Ascending aorta (tissue), 2 donors: ENCODE measurements at places on chromosomes 7 and 10. TPM values are rescaled to one million over a fixed set of nuclear protein-coding genes. Genes with fewer than 3 reads are reported as not detected.

PROSER2 gene
- 4.8 TPM for total RNA-seq

AKR1C1 gene
- 18.4 TPM for total RNA-seq

PHYHIPL gene
- not detected for total RNA-seq

PIP gene
- not detected for total RNA-seq

SPDYE11 gene
- not detected for total RNA-seq

KLF14 gene
- not detected for total RNA-seq

TSPAN14 gene
- total RNA-seq = 161 TPM

POU6F2 gene
- total RNA-seq = not detected

TRA2A gene
- total RNA-seq = 14.4 TPM

DNA sequence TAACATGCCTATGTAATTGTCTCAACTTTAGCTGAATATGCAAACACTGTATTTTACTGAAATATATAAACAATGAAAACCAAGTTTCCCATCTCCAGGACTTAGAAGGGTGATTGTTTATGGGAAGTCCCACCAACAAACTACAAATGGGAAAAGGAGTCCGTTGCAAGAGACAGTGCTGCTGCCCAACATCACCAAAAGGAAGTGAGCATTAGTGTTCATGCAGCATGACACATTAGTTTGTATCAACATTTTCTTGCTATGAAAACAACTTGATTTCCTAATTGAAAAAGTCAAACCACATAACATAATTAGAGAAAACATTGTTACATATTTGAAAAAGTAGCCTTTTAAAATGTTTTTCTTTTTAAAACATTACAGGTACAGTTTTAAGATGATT, 138.5 kb downstream of the ZNF438 start:
- no peak for DNase-seq

DNA sequence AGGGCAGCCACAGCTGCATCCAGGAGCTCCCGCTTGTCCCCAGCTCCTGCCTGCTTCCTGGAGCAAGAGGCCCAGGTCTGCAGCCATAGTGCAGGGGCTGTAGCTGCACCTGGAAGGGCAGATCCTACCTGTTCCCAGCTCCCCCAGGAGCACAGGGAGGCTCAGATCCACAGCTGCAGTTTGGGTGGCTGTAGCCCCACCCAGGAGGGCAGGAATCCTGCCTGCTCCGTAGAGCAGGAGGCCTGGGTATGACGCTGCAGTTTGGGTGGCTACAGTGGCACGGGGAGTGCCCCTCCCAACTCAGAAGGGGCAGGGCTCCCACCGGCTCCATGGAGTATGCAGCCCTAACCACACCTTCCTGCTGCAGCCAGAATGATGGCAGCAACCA, 26.7 kb upstream of the CDCA7L start:
- no peak for DNase-seq

- DNase-seq = no peak
These were observed 33.5 kb downstream of the TSPAN15 start for GRCh38 chr10:69484736-69485135.

DNA sequence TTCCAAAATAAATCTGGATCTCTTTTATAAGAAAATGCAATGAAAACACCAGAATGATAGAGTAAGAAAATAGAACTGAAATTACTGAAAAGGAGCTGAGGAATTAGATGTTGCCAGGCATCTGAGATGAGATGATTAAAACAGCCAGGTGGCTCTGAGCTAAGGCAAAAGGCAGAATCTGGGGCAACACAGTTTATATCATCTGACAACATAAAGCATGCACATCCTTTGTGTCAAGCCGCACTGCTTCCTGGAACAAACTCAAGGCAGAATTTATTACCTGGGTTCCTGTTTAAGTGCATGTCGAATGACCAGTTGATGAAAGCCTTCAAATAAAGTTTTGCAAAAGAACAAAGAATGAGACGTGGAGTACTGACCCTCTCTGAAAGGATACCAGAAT, 247.0 kb downstream of the SNX10 start:
- no peak for DNase-seq

DNA sequence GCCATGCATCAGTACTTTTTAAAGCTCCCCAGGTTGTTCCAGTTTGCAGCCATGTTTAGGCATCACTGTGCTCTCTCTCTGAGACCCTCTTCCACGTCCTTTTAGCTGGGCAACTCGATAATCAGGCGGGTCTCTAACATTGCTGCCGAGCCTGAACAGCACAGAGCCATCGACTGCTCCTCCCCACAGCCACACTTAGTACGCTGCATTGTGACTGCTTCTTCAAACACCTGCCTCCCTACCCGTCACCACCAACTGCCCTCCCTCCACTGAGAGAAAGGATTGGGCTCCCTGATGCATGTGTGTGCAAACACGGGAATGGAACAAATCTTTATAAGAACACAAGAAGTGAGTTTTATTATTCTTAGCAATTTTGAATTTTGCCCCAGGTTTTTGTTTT, 11.4 kb upstream of the TACR2 start:
- DNase-seq = no peak

DNA sequence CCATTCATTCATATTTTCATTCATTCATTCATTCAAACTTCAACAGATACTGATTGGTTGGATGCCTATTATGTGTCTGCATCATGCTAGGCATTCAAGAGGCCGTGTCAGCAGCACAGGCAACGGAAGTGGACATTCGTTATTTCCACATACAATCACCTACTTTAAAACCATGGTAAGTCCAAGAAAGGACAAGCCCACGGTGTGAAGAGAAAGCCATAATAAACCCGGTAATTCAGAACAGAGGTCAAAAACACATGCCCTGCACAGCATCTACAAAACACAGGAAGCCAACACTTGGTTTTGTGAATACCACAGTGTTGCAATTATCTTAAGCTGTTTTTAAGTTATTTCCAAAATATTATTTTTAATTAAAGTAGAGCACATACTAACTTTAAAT, 126.7 kb downstream of the GLI3 start:
- DNase-seq = no peak

DNA sequence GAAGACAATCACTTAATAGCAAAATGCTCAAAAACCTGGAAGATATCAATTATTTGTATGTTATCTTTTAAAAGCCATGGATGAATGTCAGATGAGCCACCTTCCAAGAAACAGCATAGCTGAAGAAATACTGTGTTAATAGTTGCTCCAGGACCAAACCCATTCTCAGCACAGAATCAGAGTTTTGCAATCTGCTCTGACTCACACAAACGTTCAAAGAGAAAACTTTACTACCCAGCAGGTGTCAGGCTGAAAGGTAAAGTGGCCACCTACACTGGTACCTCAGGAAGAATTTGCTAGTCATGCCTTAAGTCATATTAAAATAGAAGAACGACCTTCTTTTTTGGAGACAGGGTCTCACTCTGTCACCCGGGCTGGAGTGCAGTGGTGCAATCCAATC, 526.5 kb downstream of the PARD3 start:
- DNase-seq = no peak

DNA sequence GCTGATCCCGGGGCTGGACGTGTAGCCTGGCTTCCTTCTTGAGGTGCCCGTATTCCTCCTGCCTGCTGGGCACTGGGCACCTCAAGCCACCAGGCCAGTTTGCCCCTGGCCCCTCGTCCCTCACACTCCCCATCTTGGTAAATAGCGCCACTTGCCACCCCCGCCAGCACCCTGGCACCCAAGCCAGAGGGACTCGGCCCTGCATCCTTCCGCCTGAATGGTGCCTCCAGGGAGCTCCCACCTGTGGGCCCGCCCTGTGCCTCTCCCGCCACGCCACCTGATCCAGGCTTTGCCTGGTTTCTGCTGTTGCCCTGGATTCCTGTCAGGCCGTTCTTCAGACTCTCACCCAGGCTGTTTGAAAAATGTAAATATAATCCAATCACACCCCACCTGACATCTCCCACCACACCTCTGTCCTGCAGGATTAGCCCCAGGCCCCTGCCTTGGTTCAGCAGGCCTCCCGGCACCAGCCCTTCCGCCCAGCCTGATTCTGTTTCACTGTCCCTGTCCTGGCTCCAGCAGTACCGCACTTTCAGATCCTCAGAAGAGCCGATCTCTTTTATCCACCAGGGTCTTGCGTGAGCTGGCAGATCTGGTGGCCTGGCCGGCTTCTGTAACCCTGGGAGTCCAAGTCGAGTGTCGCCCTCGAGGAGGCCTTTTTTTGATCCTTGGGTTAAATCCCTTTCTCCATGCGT, 33.8 kb downstream of the WIPI2 start:
- no peak for DNase-seq

DNA sequence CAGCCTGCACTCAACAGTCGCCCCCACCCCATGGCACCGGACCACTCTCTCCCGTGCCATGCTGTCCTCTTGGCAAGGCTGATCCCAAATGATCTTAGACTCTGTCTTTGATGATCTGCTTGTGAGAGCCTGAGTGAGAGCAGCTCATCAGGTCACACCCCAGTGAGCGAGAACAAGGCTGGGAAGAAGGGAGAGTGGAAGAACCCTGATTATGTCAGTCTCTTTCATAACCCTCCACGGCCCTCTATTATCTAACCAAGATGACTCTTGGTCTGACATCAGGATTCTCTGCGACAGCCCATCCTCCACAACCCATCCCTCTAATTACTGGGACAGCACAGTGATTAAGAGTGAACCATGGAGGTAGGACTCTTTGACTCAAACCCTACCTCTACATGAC, 53.1 kb upstream of the C7orf33 start:
- DNase-seq = no peak

DNA sequence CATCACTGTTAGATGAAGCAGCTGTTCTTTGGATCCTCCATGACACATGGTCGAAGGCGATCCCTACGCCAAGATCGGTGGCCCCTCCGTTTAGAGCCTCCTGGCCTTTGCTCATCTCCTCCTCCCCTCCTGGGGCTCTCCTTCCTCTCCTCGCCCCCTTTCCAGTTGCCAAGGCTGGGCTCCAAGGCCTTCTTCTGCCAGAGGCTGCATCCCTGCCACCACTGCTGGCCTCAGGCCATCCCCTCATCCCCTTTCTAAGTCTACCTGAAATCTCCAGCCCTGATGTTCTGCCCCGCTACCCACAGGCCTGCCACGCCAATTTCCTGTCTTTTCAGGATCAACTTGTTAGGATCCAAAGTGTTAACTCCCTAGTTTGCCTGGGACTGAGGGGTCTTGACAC, 265.1 kb upstream of the ZMIZ1 start:
- no peak for DNase-seq

DNA sequence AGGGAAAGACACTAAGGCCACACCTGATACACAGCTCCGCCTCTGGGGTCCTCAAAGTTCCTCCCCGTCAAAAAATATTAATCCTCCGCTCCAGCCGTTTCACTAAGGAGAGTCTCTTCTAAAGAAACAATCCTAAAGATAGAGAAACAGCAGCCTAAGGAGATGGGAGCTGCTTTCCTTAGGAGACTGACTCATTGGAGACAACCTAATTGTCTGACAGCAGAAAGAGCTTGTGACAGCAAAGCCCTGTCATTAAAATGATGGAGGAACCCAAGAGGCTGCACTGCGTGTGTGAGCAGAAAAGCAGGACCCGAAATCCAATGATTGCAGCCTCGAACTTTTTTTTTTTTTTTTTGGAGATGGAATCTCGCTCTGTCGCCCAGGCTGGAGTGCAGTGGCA, 44.0 kb upstream of the TNRC18 start:
- DNase-seq = no peak

DNA sequence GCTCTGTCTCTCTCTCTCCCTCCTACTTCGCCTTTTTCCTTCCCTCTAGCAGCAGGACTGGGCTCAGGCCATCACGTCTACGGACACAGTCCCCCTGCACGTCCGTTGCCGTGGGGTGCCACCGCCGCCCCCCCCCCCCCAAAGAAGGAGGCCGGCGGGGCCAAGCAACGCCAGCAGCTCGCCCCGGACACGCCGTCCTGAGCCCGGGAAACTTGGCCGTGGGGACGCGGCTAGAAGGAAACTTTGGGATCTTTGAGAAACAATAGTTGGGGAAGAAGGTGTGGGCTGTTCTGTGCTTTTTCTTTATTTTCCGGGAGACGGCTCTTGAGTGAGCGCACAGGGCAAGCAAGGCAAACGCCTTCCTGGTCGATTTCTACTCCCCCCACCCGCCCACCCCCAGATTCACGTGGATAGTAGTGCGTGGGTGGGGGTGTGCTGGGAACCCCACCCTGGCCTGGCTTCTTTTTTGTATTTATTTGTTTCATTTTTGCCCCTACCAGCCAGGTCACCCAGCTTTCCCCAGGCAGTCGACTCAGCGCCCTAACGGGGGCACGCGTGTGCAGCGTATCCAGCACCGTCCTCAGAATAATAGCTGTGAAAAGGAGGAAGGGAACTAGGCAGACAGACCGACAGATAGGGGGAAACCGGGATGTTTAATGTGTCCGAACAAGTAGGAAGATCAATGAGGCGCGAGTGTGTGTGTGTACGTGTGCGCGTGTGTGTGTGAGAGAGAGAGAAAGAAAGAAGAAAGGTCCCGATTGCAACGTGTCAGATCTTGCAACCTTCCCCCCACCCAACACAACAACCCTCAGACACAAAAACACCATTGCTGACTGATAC, 1.4 kb downstream of the MXI1 start:
- peak; percentile 70 for DNase-seq

- DNase-seq = no peak
These were observed 5.6 kb upstream of the MUC3A start for GRCh38 chr7:100943693-100944092.

DNA sequence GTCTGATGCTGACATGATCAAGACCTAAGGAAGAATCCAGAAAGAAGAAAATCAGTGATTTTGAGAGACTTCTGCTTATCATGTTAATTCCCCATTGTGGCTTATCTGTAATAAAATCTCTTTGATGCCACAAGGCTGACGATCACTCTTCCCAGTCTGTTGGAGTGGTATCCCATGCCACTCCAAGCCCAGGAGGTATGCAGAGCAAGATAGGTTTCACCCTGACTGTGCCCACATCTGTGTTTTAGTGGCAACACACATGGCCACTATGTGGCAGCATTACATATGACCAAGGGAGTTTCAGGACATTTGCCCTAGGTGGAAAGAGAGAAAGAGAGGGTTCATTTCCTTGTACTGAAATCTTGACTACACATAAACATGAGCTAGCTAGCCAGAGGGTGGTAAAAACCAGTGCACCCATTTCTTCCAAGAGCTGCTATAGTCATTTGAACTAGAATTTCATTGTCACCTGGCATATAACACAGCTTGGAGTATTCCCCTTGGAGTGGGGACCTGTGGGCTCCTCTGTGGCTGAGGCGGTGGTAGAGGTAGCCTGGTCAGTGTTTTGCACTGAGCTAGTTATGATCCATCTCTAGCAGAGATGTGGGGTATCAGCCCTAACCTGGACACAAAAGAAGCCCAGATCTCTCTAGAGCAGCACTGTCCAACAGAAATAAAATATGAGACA, 20.8 kb downstream of the LAMB4 start:
- no peak for DNase-seq

DNA sequence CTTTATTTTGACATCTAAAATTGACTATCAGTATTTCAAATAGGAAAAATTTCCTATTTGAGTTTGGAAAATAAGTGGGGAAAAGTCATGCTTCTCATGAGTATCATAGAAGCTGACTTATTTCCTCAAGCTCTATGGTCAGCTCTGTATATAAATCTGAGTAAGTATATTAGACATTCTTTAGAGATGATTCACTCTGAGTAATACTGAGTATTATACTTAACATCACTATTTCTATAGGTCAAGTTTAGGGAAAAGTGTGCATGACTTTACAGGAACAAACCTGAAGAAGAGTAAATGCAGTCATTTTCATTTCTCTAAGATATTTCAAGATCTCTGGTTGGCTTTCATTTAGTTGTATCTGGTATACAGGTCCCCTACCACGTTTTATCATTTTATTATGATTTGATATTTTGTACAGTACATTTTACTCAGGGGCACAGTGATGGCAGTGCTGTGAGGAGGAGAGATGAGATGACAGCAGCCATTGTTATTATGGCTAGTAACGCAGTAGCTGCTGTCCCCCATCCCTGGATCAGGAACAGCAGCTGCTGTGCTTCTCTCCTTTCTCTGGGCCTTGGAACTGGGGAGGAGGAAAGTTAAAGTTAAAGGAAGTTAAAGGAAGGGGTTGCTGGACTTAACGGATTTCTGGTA, 15.2 kb downstream of the SND1 start:
- no peak for DNase-seq
